ENCODE measurements at places on chromosomes 7 and 10. TPM values are rescaled to one million over a fixed set of nuclear protein-coding genes. Genes with fewer than 3 reads are reported as not detected.
A peak's percentile ranks its signal among the peaks of the same experiment; 100 is the strongest.

AMPH gene
- total RNA-seq: 0.14 TPM

MMP21 gene
- not detected for total RNA-seq

SPDYE11 gene
- not detected for total RNA-seq

- no peak for DNase-seq
These were observed 7.6 kb downstream of the FOXK1 start for GRCh38 chr7:4689668-4690067.

- DNase-seq: no peak
These were observed 26.1 kb downstream of the DYNC1I1 start for GRCh38 chr7:95798401-95798930.

DNA sequence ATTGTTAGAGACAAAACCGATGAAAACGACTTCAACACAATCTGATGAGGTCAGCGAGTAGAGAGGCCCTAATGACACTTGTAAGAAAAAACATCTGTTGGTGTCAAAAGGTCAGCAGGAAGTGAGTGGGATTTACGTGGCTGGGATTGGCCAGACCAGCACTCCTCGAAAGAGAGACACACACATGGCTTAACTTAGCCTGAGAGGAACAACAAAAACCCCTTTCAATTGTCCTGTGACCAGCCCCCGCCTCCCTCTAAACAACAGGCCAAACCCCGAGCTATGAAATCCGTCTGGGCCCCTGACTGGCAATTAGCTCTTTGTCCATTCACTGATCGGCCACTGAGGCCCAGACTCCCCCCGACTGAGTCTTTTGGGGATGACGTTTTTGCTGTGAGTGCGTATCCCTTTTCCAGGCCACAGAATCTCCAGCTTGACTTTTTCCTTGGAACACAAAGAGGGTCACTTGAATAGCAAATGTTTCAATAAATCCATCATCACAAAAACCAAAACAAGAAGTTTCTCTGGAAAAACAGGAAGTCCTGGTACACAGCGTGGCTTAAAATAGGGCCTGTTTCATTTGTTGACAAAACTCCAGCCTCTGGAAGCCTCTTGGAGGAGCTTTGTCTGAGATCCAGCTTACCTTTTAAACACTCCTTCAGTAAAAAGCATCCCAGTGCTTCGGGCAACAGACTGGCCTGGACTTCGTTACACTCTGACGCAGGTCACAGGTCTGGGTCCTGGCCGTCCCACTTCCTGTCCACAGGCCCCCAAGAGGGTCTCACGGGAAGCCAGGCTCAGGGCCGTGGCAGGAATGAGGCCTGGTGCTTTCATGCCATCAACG, 103.0 kb downstream of the CTBP2 start:
- no peak for DNase-seq

GRCh38 chr7:157402911-157403534, 66.2 kb downstream of the DNAJB6 start:
- DNase-seq: no peak

GRCh38 chr10:100482834-100483185, 20.0 kb downstream of the WNT8B start:
- no peak for DNase-seq

GRCh38 chr10:50417886-50418830, 166.8 kb upstream of the ASAH2 start:
- DNase-seq: peak; percentile 13

DNA sequence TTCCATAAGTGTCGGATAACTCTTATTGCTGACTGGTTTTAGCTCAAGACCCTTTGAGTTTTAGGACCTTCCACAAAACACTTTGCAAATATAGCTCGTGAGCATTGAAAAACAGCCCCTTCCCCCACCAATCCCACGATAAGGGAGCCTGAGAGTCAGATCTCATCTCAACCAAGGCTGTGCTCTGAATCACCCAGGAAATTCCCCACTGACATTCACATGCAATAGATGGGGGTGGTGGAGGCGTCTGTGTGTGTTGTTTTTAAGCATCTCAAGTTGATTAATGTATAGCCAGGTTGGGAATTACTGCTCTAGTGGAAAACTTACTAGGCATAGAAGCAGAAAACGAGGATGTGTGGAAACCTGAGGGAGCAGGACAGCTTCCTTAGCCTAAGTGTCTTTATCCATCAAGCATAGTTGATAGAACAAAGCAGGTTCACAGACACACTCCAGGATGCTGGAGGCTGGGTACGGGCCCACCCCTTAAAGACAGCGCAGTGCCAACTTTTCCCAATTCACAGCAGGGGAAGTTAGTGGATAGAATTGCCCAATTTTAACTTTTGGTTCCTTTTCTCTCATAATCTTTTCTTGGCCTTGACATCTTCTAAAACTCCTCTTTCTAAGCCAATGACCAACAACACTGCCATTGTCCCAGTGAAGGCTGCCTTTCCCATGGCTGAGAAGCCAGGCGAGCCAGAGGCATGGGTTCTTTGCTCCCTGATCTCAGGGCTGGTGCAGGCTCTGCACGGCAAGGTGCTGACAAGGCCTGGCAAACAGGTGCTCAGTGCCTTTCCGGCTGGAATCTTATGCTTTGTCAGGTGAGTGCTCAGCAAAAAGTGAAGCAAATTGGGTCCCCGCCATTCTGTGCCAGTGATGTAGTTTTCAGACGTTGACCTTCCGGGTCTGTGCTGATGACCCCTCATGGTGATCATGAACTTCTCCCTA, 98.5 kb upstream of the INSIG1 start:
- DNase-seq: peak; percentile 30

DNA sequence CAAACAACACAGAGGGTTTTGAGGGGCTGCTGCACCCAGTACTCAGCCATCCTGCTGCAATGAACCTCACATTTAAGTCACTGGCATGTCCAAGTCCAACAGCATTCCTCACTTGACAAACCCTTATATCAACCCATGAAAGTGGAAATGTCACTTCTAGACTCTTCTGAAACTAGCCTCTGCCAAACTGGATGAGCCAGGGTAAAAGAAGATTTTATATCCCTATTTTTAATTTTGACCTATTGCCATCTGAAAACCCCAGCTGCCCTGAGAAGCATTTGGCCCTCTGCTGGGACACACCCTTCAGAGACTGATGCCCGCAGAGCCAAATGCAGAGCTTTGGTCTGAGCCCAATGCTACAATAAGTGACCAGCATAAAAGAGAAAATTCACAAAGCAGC, 201.1 kb downstream of the ANK3 start:
- no peak for DNase-seq

DNA sequence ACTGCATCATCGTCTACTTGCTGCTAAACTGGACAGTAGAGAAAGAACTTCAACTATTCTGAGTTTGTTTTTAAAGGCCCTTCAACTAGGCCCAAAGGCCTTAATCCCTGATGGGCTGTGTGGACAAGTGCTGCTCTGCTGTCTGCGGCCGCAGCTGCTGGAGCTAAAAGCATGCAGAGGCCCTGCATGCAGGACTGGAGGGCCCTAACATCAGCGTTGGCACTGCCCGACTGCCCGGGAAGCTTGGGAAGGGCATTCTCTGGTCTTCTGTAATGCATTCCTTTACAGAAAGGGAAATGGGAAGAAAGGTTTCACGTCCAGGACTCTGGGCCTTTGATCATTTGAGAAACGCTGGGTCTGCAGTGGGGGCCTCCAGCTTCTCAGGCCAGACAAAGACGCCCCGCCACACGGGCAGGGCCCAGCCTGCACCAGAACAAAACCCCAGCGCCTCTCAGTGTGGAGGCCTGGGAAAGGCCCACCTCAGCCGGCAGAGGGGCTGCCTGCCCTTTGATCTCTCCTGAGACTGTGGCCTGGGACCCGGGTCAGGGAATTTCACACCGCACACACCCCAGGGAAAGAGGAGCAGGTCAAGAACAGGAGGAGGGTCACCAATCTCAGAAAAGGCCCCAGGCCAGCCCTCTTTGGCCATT, 229.3 kb downstream of the DNAJB6 start:
- DNase-seq: no peak

- no peak for DNase-seq
These were observed 50.2 kb downstream of the BBS9 start for GRCh38 chr7:33179519-33179918.

GRCh38 chr7:26629696-26630095, 234.7 kb downstream of the SKAP2 start:
- DNase-seq: no peak
